ENCODE measurements at places on chromosomes 5 and 9. TPM values are rescaled to one million over a fixed set of nuclear protein-coding genes. Genes with fewer than 3 reads are reported as not detected.
A peak's percentile ranks its signal among the peaks of the same experiment; 100 is the strongest.

DNA sequence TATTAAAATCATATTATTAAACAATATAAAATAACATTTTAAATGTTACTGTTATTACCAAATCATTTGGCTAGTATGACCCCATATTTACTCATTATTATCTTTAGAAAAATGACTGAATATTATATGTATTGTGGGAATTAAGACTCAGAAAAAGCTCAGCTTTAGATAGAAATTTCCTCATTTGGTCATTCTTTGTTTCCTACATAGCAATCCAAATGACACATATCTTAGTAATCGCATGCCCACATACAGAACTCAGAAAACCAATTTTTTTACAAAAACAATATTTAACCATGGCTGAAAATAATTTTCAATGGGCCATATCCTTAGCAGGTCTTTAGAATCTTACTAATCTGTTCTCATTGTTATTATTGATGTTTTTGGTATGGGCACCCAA is 53.8 kb upstream of the TSLP start:
- H3K36me3 ChIP-seq, result no peaks in the 10 kb centered on the region
- no peaks in the 10 kb centered on the region for H3K27me3 ChIP-seq
- H3K27ac ChIP-seq, result no peak overlapping the region
- no peaks in the 10 kb centered on the region for H3K4me1 ChIP-seq
- no peak overlapping the region for H3K4me3 ChIP-seq
- DNase-seq, result no peak

DNA sequence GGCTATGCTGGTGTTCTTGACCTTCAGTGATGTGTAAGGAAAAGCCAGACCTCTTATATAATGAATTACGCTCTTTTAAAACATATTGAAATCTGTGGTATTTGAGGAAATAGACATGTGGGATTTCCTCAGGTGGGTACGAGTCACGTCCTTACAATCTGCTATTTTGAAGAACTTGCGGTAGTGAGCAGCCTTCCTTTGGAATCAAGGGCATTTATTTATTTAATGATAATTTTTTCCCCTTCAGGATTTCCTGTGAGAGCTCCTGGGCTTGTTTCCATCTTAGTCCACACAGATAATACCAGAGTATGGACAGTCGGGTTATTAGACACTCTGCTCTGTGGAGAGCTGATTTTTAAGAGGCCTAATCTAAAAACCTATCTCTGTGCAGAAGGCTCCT is 167.9 kb downstream of the ARHGEF28 start:
- H3K36me3 ChIP-seq, result no peaks in the 10 kb centered on the region
- no peaks in the 10 kb centered on the region for H3K4me1 ChIP-seq
- H3K4me3 ChIP-seq, result no peak overlapping the region
- no peak overlapping the region for H3K27ac ChIP-seq
- no peak for DNase-seq

DNA sequence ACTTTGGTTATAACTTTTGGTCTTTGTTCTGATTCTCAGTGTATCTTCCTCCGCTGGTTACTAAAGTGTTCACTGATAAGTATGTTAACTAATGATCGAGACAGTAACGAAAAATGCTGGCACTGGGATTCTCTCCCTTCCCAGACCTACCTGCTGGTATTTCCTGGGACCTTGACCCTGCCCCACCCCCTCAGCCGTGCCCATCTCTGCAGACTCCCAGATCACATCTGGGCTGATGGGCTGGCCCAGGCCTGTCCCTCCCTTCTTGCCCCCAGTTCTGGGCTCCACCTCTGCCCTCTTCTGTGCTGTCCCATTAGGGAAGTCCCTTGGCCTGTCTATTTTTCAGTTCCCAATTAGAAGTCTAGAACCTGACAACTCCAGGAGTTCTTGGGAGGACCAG is 46.9 kb downstream of the NEURL1B start:
- no peaks in the 10 kb centered on the region for H3K36me3 ChIP-seq
- DNase-seq, result no peak
- H3K4me1 ChIP-seq, result 0 out of 2 replicates have a peak, but pooled peaks cover 7% of the 10 kb centered on the region
- no peak overlapping the region for H3K4me3 ChIP-seq
- H3K27me3 ChIP-seq, result peaks cover 19% of the 10 kb centered on the region

GRCh38 chr5:77210964-77211690 is 647 bp downstream of the PDE8B start:
- H3K36me3 ChIP-seq, result no peaks in the 10 kb centered on the region
- peaks cover 84% of the 10 kb centered on the region for H3K27me3 ChIP-seq
- peaks cover 3% of the 10 kb centered on the region for H3K4me1 ChIP-seq
- DNase-seq, result peak; percentile 78

DNA sequence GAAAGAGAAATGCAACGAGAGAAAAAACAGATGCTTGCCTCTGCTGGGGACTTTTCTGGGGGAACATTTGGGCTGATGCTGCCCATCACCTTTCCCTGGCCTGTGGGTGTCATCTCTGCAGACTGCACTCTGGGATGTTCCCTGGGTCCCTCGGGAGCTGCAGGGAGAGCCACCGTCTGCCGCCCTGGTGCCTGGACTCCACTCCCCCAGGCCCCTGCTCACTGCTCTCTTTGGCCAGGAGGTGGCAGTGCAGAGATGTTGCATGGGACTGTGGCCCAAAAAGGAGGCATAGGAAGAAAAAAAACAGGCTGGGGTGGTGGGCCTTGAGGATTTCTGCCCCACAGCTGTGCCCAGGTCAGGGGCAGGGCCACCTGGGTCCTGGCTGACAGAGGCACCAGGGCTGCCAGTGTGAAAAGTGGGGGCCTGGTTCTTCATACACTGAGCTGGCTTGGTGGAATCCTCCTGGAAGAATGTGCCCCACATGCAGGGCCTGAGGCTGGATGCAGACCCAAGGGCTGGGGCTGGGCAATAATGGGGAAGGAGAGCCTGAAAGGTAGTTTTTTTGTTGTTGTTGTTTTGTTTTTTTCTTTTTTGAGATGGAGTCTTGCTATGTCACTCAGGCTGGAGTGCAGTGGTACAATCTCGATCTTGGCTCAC is 353.6 kb downstream of the SLIT3 start:
- peak; percentile 86 for DNase-seq
- no peak overlapping the region for H3K4me3 ChIP-seq
- no peaks in the 10 kb centered on the region for H3K36me3 ChIP-seq
- H3K27ac ChIP-seq, result no peak overlapping the region
- no peaks in the 10 kb centered on the region for H3K27me3 ChIP-seq

- DNase-seq, result no peak
- H3K27me3 ChIP-seq, result no peaks in the 10 kb centered on the region
- no peaks in the 10 kb centered on the region for H3K36me3 ChIP-seq
- H3K27ac ChIP-seq, result no peak overlapping the region
Observed at GRCh38 chr9:97573482-97574073, 59.6 kb downstream of the TSTD2 start.

GRCh38 chr5:115948091-115948534 is 14.2 kb upstream of the LVRN start:
- no peaks in the 10 kb centered on the region for H3K27me3 ChIP-seq
- no peak for DNase-seq
- H3K27ac ChIP-seq, result no peak overlapping the region
- no peaks in the 10 kb centered on the region for H3K36me3 ChIP-seq
- H3K4me1 ChIP-seq, result peaks cover 9% of the 10 kb centered on the region

DNA sequence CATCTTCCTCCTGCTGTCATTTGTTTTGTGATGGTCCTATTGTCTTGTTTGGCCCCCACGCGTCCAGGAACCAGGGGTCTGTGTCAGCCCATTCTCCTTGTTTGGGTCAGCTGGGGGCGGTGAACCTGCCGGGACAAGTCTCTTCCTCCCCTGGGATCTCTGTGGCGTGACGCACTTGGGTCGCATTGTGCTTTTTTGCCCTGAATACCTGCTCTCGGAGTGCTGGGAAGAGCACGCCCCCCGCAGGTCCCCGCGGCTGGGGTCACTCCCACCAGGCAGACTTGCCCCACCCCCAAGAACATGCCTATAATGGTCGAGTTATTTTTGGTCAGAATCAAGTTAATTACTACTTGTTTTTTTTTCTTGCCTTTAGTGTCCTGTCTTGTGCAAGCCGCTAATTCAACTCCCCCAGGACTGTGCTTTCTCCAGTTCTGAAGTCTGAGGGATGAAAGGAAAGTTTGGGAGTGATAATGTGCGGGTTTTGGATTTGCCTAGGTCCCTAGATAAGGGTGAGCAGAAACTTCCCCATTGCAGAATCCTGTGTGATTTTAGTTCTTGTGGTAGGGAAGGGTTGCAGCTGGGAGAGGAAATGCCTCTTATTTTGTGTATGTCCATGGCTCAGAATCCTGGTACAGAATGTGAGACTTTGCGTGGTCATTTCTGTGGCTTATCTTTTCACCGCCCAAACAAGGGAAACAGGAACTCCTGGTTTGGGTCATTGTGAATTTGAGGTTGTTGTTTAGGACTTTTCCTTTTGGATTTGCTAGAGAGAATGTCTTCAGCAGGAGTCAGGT is 789 bp downstream of the ACER2 start:
- H3K27ac ChIP-seq, result 0 out of 2 replicates have a peak overlapping the region, but pooled peaks have one; percentile 92
- H3K4me3 ChIP-seq, result peak overlapping the region; percentile 93
- H3K27me3 ChIP-seq, result peaks cover 6% of the 10 kb centered on the region
- peaks cover 26% of the 10 kb centered on the region for H3K4me1 ChIP-seq

- H3K4me3 ChIP-seq, result no peak overlapping the region
- no peaks in the 10 kb centered on the region for H3K27me3 ChIP-seq
- peaks cover 19% of the 10 kb centered on the region for H3K4me1 ChIP-seq
Observed at GRCh38 chr5:29240379-29240778, 1953.1 kb upstream of the CDH6 start.

- no peak overlapping the region for H3K27ac ChIP-seq
- H3K36me3 ChIP-seq, result no peaks in the 10 kb centered on the region
- peaks cover 38% of the 10 kb centered on the region for H3K4me1 ChIP-seq
- H3K27me3 ChIP-seq, result no peaks in the 10 kb centered on the region
- peak; percentile 71 for DNase-seq
Observed at GRCh38 chr5:116754556-116754955, 179.9 kb upstream of the SEMA6A start.

DNA sequence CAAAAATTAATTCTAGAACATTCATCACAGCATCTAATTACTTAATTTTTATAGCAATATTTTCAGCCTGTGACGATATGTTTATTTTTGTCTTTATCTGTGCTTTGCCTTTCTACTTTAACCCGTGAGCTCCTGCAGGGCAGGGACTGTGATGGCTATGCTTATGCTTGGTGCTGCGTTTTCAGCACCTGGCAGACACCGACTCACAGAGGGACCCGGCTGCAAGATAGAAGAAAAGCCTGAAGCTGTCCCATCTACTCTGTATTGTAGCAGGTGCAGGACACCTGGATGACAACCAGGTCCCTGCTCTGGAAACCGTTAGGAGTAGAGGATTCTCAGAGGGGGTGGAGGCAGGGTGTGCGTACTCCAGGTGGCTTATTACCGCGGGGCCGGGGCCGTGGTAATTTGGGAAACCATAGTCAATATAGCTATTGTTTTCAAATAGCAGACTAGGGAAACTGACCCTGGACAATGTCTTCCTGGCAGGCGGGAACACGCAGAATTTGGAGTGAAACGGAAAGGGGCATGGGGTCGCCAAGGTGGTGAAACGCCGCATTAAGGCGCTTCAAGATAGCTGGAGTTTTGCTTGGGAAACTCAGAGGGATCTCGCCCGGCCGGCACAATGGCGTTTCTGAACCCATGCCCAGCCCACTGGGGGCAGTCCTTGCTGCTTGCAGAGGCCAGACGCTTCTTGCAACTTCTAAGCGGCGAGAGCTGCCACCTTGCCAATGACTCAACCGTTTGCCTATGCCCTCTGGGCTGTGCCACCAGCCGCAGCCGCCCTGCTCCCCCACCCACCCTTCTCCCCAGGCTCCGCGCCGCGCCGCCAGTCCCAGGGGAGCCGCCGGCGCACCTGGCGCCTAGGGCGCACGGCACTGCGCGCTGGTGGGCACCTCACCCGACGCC is 140.1 kb upstream of the PALM2AKAP2 start:
- peaks cover 55% of the 10 kb centered on the region for H3K27me3 ChIP-seq
- no peak overlapping the region for H3K27ac ChIP-seq
- peaks cover 6% of the 10 kb centered on the region for H3K4me1 ChIP-seq
- DNase-seq, result peak; percentile 53
- no peaks in the 10 kb centered on the region for H3K36me3 ChIP-seq

DNA sequence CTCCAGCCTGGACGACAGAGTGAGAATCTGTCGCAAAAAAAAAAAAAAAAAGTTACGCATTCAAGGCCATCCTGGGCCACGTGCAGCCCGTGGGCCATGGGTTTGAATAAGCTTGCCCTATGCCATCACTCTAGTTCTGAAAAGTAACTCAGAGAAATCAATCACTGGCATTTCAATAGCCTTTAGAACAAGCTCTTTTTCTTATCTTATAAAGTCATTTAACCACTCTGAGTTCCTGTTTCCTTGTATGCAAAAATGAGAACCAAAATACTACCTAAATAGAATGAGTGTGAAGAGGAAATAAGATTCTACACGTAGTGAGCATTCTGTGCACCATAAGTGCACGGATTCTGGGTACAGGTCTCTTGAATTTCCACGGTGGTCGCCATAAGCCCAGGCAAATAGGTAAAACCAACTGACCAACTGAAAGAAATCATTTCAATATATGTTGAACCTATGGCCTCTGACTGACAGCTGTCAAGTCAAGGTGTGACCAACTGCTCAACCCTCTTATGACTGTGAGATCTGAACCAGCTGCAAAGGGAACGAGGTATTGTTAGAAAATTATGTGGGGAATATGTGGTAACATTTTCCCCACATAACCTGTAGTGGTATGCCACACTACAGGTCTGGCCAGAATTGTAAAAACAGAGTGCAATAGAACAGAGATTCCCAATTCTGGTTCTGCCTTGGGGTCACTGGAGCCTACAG is 143.9 kb upstream of the LHFPL2 start:
- no peaks in the 10 kb centered on the region for H3K4me1 ChIP-seq
- no peak overlapping the region for H3K27ac ChIP-seq
- no peaks in the 10 kb centered on the region for H3K36me3 ChIP-seq
- no peaks in the 10 kb centered on the region for H3K27me3 ChIP-seq
- DNase-seq, result no peak

The IL12B gene
- not detected for total RNA-seq

DNA sequence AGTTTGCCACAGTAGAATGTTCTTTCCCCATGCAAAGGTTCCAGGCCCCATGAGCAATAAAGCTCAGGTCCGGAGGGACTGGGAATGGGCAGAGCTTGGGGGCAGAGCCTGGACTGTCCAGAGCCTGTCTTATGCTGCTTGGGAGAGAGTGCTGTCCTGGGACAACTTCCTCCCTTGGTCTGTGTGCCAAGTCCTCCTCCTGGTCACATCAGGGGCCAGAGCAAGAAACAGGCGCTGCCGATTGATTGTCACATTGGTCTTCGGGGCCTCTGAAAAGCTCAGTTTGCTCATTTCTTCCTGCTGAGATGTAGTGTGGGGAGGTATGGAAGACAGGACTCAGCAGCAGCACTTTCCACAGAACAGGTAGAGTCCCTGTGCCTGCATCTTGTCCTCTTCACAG is 54.0 kb upstream of the FCN1 start:
- DNase-seq, result no peak
- no peak overlapping the region for H3K4me3 ChIP-seq
- no peak overlapping the region for H3K27ac ChIP-seq
- H3K36me3 ChIP-seq, result no peaks in the 10 kb centered on the region
- peaks cover 27% of the 10 kb centered on the region for H3K4me1 ChIP-seq

The AK8 gene
- 0.14 TPM for total RNA-seq

The SPINK13 gene
- total RNA-seq, result not detected

The SLC28A3 gene
- not detected for total RNA-seq

The ZNF354B gene
- 12.3 TPM for total RNA-seq

- no peaks in the 10 kb centered on the region for H3K36me3 ChIP-seq
- DNase-seq, result no peak
- peaks cover 8% of the 10 kb centered on the region for H3K4me1 ChIP-seq
- H3K27ac ChIP-seq, result no peak overlapping the region
- H3K27me3 ChIP-seq, result no peaks in the 10 kb centered on the region
Observed at GRCh38 chr9:36903541-36904435, 130.3 kb downstream of the PAX5 start.
